ENCODE measurements at places on chromosomes 1 and 21. TPM values are rescaled to one million over a fixed set of nuclear protein-coding genes. Genes with fewer than 3 reads are reported as not detected.

RGS5 gene
- total RNA-seq: 33.9 TPM

TSACC gene
- not detected for total RNA-seq

PRRX1 gene
- 11.0 TPM for total RNA-seq

SAMD13 gene
- 0.42 TPM for total RNA-seq

F3 gene
- total RNA-seq: 94.4 TPM

DTL gene
- 1.8 TPM for total RNA-seq

CR1L gene
- total RNA-seq: not detected

U2AF1 gene
- 38.1 TPM for total RNA-seq

NKAIN1 gene
- not detected for total RNA-seq

ETV3 gene
- total RNA-seq: 18.2 TPM

PPM1J gene
- 1.6 TPM for total RNA-seq

EPHB2 gene
- 58.8 TPM for total RNA-seq

HIVEP3 gene
- total RNA-seq: 6.6 TPM

REN gene
- total RNA-seq: not detected

FAM78B gene
- total RNA-seq: 0.32 TPM

C1orf232 gene
- total RNA-seq: not detected

ENO1 gene
- 1,599 TPM for total RNA-seq

MAP3K21 gene
- 0.59 TPM for total RNA-seq

SAMD11 gene
- 25.2 TPM for total RNA-seq

IGSF3 gene
- 0.89 TPM for total RNA-seq

SLC1A7 gene
- not detected for total RNA-seq

F13B gene
- total RNA-seq: not detected

RBP7 gene
- not detected for total RNA-seq

AADACL3 gene
- not detected for total RNA-seq

KCNQ4 gene
- not detected for total RNA-seq

PRAMEF9 gene
- not detected for total RNA-seq

C1QB gene
- not detected for total RNA-seq

LCE1F gene
- not detected for total RNA-seq

SCYL3 gene
- 11.6 TPM for total RNA-seq

TEDDM1 gene
- total RNA-seq: not detected

LRRC38 gene
- not detected for total RNA-seq

THEM5 gene
- total RNA-seq: not detected

KCNK2 gene
- total RNA-seq: 5.3 TPM

ABCD3 gene
- 54.5 TPM for total RNA-seq

KRTAP19-1 gene
- total RNA-seq: not detected

CDK18 gene
- total RNA-seq: 0.89 TPM

C1QC gene
- total RNA-seq: not detected

C1orf94 gene
- not detected for total RNA-seq

KDM5B gene
- 109 TPM for total RNA-seq

RHCE gene
- total RNA-seq: 1.8 TPM

Measured in smooth muscle cell of the umbilical artery (primary cell).